ENCODE measurements at places on chromosomes 5 and 9.

DNA sequence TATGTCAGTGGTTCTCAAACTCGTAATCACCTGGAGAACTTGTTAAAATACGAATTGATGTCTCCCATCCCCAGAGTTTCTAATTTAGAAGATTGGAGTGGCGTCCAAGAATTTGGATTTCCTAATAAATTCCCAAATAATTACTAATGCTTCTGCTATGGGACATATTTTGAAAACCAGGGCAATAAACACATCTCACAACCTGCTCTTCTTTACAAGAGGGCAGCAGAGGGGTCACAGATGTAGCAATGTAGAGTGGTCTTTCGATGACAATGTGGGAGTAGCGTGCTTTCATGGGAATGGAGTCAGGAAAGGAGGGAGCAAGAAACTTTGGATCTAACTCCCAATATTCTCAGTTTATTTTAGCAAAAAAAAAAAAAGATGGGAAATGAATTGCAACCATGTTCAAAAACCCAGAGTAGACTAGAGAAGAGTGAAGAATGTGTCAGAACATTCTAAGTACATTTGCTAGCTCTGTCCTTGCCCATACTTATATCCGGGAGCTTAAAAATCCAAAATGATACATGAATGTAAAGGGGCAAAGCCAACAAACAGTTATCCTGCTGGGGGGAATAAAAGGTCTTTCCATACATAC, 33.8 kb upstream of the ALDH1A1 start:
- no peak for DNase-seq
- H3K4me3 ChIP-seq = no peak overlapping the region
- H3K27me3 ChIP-seq = peaks cover 2% of the 10 kb centered on the region
- no peak overlapping the region for H3K27ac ChIP-seq
- no peaks in the 10 kb centered on the region for H3K36me3 ChIP-seq

DNA sequence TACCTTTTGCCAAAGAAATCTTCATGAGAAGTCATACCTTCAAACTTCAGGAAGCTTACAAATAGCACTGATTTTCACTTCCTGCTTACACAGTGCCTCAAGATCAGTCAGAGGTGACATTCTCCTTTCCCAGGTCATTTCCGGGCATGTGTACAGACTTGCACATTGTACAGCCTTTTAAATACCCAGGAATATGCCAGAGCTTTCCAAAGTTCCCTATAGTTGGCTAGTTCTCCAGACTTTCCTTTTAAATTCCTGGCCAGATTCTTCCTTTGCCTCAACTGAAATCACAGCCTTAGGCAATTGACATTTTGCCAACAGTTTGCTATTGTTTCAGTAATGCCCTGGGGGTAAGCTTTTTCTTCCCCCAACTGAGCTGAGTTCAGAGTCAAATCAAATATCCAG, 47.2 kb downstream of the RFX3 start:
- no peak for DNase-seq
- peaks cover 38% of the 10 kb centered on the region for H3K4me1 ChIP-seq
- H3K4me3 ChIP-seq = no peak overlapping the region
- H3K27ac ChIP-seq = peak overlapping the region; percentile 46

DNA sequence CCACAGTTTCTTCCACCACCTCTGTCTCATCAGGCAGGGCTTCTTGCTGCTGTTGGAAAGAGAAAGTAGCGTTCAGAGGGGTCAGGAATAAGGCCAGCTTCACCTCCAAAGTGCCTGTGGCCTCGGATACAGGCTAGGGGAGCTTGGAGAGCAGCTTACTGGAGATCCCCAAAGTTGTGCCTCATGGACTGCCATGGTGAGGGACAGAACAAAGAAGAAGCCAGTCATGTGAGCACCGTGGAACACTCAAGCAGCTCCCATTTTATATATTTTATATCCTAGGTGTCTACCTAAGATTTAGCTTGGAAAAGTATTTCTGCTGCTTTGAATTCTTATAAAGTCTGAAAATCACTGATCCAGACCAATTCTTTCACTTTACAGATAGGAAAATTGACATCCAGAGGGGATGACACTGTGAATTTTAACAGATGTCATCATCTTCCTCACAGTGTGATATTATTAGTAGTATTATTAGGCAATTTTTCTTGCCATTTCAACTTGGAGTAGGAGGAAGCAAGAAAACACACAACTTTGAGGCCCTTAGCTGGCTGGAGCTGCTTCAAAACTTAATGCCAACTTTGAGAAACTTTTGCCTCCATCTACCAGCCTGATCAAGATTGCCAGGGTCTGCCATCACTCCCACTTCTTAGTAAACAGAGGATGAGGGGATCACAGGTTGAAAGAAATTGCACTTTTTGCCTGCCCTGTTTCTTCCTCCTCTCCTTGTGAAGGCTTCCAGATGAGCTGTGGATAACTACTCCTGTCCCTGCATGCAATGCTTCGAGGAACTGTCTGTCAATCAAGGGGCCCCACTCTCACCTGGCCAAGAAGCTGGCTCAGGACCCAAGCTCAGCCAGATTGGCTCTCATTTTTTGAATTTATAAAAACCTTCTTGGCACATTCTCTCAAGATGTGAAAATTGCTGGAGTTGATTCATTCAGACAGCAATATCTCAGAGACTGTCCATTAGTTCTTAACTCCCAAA, 11.8 kb downstream of the SPARC start:
- peak overlapping the region; percentile 92 for H3K27ac ChIP-seq
- DNase-seq = no peak
- H3K4me3 ChIP-seq = peak overlapping the region; percentile 45
- peaks cover 66% of the 10 kb centered on the region for H3K36me3 ChIP-seq

DNA sequence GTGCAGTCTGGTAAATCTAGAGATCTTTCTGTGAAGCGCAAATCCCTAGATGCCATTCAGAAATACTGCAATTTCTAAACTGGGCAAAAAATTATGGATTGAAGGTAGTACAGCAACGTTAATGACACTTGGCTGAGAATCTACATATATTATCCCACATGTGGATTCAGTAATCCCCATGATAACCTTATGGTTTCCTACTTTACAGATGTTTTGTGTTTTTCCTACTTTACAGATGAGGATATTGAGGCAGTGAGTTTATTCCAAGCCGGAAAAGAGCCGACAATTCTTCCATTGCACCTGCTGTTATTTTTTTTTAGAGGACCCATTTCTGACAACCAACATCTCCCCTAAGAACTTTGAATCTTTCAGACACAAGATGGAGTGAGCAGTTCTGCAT, 796.5 kb downstream of the CDH12 start:
- no peaks in the 10 kb centered on the region for H3K4me1 ChIP-seq
- H3K4me3 ChIP-seq = no peak overlapping the region
- H3K36me3 ChIP-seq = no peaks in the 10 kb centered on the region
- no peak for DNase-seq

GRCh38 chr5:40078898-40079575, 600.7 kb upstream of the PTGER4 start:
- H3K4me3 ChIP-seq = no peak overlapping the region
- no peak overlapping the region for H3K27ac ChIP-seq
- no peaks in the 10 kb centered on the region for H3K36me3 ChIP-seq
- H3K27me3 ChIP-seq = peaks cover 21% of the 10 kb centered on the region
- no peak for DNase-seq
- no peaks in the 10 kb centered on the region for H3K4me1 ChIP-seq

- H3K4me3 ChIP-seq = no peak overlapping the region
- no peak for DNase-seq
- no peaks in the 10 kb centered on the region for H3K27me3 ChIP-seq
Measured at GRCh38 chr9:68515326-68516017, 25.2 kb downstream of the TMEM252 start.

GRCh38 chr5:58794875-58795274, 212.0 kb downstream of the RAB3C start:
- no peaks in the 10 kb centered on the region for H3K36me3 ChIP-seq
- peaks cover 2% of the 10 kb centered on the region for H3K27me3 ChIP-seq
- H3K4me3 ChIP-seq = no peak overlapping the region
- H3K4me1 ChIP-seq = no peaks in the 10 kb centered on the region
- no peak for DNase-seq

DNA sequence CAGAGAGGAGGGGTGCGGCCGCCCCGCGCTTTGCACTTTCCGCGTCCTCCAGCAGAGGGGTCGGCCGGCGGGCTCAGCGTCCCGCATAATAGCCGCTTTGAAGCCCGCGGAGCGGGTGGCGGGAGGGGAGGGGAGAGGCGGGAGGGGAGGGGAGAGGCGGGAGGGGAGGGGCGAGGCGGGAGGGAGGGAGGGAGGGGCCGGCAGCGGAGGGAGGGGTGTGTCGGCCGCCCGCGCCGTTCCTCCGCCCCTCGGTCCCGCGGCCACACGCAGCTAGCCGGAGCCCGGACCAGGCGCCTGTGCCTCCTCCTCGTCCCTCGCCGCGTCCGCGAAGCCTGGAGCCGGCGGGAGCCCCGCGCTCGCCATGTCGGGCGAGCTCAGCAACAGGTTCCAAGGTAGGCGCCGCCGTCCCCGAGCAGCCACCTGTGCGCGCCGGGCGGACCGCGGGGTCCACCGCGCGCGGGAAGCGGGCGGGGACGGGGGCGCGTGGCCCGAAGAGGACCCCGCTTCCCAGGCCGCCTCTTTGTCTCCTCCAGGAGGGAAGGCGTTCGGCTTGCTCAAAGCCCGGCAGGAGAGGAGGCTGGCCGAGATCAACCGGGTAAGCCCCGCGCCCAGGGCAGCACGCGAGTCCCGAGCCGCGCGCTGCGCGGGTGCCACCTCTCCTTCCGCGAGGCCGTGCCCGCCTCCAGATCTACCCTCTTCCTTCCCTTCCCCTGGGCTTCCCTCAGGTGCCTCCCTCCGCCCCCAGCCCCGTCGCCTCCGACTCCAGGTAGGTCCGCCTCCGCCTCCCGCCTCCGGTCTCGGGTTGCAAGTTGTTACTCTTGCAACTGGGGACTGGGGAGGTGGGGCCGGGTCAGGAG, at the start of gene AIF1L:
AIF1L (plus strand) TSS at position 263 of the 857 bp plus-strand sequence; CDS start at position 362, 99 bp downstream.
- H3K36me3 ChIP-seq = no peaks in the 10 kb centered on the region
- peak within 1 kb of the TSS; percentile 71 for H3K4me3 ChIP-seq

- H3K36me3 ChIP-seq = no peaks in the 10 kb centered on the region
- no peak overlapping the region for H3K27ac ChIP-seq
- H3K4me1 ChIP-seq = no peaks in the 10 kb centered on the region
- no peak overlapping the region for H3K4me3 ChIP-seq
- H3K27me3 ChIP-seq = no peaks in the 10 kb centered on the region
Measured at GRCh38 chr9:110809038-110809595, 140.5 kb downstream of the MUSK start.

- no peak overlapping the region for H3K4me3 ChIP-seq
- H3K27me3 ChIP-seq = no peaks in the 10 kb centered on the region
- no peak for DNase-seq
- no peak overlapping the region for H3K27ac ChIP-seq
- H3K36me3 ChIP-seq = no peaks in the 10 kb centered on the region
Measured at GRCh38 chr9:108953983-108954574, 19.9 kb downstream of the ABITRAM start.

DNA sequence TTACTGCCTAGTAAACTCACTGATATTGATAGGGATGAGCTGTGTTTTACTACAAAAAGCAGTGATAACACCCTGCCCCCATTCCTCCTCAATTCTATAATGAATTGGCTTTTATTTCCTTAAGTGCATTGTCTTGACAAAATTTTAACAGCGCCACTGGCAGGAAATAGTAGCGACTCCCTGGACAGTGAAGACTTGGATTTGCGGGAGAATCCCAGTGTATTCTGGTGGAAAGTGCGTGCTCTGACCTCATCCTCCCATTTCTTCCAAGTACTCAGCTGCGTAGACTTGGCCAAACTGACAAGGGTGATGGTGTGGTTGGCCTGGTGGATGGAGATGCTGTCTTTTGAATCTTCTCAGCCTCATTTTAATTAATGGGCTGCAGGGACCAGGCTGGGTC, 5.3 kb downstream of the TRIO start:
- H3K4me3 ChIP-seq = peak overlapping the region; percentile 37
- H3K27me3 ChIP-seq = no peaks in the 10 kb centered on the region
- H3K36me3 ChIP-seq = no peaks in the 10 kb centered on the region
- H3K27ac ChIP-seq = peak overlapping the region; percentile 66
- DNase-seq = no peak
- H3K4me1 ChIP-seq = peaks cover 69% of the 10 kb centered on the region

- H3K4me3 ChIP-seq = peak overlapping the region; percentile 79
- DNase-seq = no peak
Measured at GRCh38 chr9:33446240-33446945, 1.0 kb downstream of the AQP3 start.

GRCh38 chr5:131416729-131417128, 152.9 kb downstream of the CDC42SE2 start:
- H3K4me1 ChIP-seq = peaks cover 5% of the 10 kb centered on the region
- H3K4me3 ChIP-seq = no peak overlapping the region
- DNase-seq = no peak
- H3K36me3 ChIP-seq = peaks cover 2% of the 10 kb centered on the region
- H3K27me3 ChIP-seq = no peaks in the 10 kb centered on the region

All from chondrocyte (in vitro differentiated cells).